NCI-H524 (cell line): ENCODE measurements at places on chromosomes 13 and 19.

- DNase-seq = no peak
Measured at GRCh38 chr19:38670921-38671398, 23.5 kb downstream of the ACTN4 start.

DNA sequence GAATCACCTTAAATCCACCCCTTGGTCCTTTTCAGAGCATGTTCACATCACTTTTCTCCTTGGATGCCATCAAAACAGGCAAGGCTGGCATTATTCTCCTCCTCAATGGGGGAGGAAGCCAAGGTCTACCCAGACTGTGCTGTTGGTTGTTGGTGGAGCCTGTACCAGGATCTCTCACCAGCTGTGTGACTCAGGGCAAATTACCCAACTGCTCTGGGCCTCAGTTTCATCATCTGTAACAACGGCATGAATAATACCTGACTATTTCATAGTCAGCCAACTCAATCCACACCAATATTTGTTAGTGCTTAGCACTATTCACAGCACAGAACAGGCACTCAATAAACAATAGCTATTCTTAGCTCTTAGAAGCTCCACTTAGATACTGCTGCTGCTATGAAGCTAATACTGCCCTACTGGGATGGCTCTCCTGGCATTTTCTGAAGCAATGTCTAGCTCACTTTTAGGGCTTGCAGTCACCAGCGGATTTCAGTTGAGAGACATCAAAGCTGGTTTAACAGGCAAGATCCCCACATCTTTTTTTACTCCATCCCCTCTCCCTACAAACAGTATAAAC is 116.9 kb downstream of the CCNA1 start:
- DNase-seq = no peak

- DNase-seq = no peak
Measured at GRCh38 chr13:110875241-110875640, 39.6 kb downstream of the ANKRD10 start.

GRCh38 chr13:32645854-32646253 is 59.6 kb downstream of the PDS5B start:
- DNase-seq = no peak

DNA sequence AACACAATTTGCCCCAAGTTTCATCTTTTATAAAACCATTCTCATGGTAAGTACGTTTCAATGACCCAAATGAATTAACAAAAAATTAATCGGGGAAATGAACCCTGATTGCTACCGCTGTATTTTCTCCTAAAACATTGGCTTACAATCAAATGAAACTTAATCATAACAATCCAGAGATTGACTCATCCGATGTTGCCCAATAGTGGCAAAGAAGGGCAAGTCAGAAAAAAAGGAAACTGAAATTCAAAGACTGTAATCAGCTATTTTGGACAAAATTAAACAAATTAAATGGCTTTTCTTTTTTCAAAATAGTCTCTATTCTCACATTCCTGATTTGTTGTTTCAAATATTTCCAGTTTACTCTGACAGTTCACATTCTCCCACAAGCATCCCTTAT is 3.9 kb upstream of the ACOD1 start:
- no peak for DNase-seq
